ENCODE measurements at places on chromosomes 7 and 10.

- no peak for DNase-seq
These were observed 36.1 kb downstream of the RALA start for GRCh38 chr7:39659356-39660013.

GRCh38 chr7:111835066-111835465 is 272.8 kb upstream of the IMMP2L start:
- DNase-seq: no peak

DNA sequence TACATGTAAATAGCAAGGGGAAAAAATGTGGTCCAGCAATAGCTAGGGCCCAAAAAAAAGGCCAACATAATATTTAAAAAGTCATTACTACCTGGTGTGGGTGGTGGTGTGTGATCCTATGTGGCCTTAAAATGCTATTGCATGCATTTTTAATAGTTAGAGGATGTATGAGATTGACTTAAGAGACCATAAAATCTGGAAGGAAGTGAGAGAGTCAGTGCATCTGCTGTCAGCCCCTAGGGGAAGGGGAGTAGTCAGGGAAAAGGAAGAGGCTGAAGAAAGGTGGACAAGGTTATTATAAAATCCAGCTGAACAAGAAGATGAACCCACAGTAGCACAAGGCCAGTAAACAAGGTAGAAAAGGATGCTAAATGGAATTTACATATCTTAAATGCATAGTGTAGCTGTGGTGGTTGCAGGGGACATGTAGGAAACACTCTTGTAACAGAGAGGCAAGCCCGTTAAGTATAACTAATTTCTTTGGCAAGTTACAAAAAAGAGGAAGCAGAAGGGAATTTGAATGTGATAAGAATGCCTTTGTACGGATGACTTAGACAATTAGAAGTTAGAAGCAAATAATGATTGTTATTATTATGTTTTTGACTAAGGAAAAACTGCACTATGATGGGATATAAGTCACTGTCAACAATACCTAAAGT is 11.9 kb upstream of the NDUFA5 start:
- DNase-seq: no peak

DNA sequence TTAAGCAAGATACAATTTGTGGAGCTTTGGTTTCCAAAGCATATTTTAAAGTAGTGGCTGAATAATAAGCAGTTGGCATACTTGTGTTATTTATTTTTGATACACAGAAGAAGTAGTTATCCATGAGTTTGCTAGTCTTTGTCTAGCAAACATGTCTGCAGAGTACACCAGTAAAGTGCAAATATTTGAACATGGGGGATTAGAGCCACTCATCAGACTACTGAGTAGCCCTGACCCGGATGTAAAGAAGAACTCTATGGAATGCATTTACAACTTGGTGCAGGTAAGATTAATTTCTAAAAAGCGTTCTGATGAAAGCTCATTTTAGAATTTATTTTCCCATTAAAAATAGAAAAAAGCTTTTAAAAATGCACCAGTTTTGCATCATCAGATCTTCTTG is 31.4 kb downstream of the ARMC3 start:
- no peak for DNase-seq

- DNase-seq: no peak
These were observed 149.3 kb downstream of the FGFR2 start for GRCh38 chr10:121448766-121449421.

DNA sequence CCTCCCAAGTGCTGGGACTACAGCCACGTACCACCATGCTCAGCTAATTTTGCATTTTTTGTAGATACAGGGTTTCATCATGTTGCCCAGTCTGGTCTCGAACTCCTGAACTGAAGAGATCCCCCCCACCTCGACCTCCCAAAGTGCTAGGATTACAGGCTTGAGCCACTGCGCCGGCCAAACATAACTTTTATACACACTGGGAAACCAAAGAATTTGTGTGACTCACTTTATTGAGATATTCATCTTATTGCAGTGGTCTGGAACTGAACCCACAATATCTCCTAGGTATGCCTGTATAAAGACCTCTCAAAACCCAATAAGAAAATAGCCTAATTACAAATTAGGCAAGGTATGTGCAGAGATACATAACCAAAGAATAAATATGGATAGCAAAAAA is 182.6 kb upstream of the FEZF1 start:
- DNase-seq: no peak

DNA sequence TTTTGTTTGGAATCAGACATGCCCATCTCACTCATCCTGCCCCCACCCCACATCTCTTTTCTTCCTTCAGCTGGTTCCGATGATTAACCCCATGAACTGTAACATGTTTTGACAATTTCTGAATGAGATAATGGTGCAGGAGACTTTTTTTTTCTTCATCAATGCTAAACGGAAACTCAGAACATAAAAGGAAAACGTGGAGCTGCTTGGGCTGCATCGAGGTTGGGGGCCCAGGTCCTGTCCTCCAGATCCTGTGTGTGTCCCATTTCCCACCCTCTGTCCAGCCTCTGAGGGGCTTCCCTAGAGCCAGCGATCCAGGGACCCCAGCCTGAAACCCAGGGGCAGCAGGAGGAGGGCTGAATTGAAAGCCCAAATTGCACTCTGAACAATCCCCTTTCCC is 263.8 kb upstream of the GRB10 start:
- no peak for DNase-seq

GRCh38 chr10:117373823-117374505 is 1.3 kb downstream of the PDZD8 start:
- DNase-seq: no peak

DNA sequence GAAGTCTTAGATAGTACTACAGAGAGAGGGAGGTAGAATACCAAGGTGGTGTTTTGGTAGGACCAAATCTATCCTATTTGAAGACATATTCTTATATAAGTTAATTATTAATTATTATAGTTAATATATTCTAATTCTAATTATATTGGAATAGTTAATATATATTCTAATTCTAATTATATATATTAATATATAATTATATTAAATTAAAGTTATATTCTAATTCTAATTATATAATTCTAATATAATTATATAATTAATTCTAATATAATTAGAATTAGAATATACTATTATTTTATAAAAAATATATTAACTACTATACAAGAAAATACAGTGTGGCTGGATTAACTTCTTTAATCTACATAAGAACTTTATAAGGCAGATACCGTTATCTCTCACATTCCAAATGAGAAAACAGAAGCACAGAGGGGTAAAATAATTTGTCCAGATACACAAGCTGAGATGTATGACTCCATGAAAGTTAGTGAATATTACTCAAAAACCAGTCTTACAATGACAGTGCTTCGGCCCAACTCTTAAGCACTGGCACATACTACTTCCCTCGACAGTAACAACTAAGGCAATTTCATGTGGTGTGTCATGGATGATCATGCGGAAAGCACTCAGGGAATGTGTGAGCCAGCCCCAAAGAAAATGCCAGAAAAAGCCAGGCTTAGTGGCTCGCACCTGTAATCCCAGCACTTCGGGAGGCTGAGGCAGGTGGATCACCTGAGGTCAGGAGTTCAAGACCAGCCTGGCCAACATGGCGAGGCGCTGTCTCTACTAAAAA is 42.6 kb downstream of the TYW1B start:
- DNase-seq: no peak

DNA sequence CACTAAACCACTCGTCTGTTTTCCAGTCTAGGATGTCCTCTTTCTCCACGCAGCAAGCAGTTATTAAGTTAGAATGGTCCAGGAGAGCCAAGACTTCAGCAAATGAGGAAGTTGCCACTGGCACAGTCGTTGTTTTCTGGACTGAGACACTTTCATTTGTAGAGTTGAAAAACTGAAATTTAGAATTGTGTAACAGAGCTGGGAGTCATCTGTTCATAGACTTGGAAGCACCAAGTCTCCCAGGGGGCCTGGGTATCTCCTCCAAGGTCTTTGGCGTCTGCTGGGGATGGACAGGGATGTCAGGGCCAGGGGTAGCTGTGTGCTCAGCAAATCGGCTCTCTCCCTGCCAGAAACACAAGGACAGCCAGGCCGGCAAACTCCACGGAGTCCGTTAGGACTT is 208.4 kb downstream of the FANK1 start:
- no peak for DNase-seq

DNA sequence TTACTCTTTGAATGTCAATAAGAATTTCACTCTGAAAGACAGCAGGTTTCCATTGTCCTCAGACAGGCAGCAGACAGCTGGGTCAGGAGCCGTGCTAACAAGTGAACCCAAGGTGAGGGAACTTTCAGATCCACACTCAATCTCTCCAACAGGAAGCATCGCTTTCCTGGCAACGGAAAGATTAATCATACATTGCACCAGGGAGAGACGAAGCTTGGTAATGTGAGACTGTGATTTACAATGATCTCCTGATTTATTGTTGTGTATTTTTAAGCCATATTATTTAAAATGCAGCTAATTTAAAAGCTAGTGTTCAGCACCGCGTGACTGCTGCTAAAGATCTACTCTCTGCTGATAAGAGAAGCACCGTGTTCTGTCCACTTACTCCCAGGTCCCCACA is 17.5 kb upstream of the NOM1 start:
- DNase-seq: peak; percentile 92

- no peak for DNase-seq
These were observed 139.5 kb downstream of the KMT2E start for GRCh38 chr7:105153531-105153930.

GRCh38 chr7:47816647-47817046 is 131.6 kb downstream of the PKD1L1 start:
- DNase-seq: no peak

- DNase-seq: no peak
These were observed 8.6 kb downstream of the WNT16 start for GRCh38 chr7:121337398-121337797.

GRCh38 chr7:95922191-95922590 is 149.8 kb downstream of the DYNC1I1 start:
- no peak for DNase-seq

DNA sequence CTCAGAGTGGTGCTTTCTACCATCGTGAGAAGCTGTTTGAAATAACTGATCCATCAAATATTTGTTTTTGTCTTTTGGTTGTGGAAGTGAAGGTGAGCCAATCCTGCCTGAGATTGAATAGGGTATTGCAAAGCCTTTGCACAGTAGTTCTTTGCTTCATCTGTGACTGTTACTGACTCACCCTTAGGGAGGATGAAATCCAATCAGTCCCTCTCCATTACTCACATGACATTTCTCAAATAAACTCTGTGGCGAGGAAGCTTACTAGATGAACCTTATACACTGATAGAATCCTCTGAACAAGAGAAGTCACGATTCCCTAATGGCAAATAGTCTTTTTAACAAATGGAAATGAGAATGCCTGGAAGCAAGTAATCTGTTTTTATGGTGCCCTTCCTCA is 31.9 kb downstream of the HEPACAM2 start:
- DNase-seq: no peak

DNA sequence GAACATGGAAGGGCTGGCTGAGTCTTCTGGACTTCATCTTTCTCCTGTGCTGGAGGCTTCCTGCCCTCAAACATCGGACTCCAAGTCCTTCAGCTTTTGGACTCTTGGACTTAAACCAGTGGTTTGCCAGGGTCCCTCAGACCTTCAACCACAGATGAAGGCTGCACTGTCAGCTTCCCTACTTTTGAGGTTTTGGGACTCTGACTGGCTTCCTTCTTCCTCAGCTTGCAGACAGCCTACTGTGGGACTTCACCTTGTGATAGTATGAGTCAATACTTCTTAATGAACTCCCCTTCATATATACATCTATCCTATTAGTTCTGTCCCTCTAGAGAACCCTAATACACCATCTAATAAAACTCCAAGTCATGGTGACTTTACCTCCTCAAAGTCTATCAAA is 4.0 kb upstream of the CLEC5A start:
- DNase-seq: no peak

DNA sequence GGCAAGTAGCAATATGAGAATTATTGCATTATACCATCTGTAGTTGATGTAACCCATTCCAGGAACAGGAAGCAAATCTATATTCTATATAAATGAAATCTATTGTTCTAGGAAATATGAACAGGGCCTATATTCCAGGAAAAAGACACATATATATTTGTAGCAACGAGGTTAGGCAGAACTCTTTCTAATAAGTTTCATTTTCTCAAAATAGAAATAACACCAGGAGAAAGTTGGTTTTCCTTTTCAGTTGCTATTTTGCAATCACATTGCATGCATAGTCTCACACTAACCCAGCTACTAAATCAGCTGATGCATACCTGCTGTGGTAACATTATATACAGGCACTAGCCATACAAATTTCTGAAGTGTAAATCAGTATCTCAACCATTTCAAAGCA is 6.2 kb upstream of the IFIT2 start:
- no peak for DNase-seq

GRCh38 chr10:62632071-62632809 is 172.3 kb upstream of the ADO start:
- DNase-seq: no peak

DNA sequence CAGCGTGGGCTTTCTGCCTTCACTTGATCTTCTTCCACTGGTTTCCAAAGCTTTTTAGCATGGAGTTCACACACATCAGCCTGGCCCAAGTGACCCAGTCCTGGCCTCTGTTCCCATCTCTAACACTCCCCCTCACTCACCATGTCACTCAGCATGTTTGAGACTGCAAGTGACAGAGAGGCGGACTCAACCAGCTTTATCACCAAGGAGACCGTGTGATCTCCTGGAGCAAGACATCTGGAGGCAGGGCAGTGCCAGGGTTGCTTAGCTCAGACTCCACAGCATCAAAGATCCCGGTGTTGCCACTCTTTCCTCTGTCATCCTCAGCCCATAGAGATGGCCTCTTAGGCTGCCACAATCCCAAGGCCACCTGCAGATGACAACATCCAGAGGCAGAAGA is 39.4 kb downstream of the FAM241B start:
- no peak for DNase-seq

GRCh38 chr10:49083261-49083660 is 32.1 kb downstream of the VSTM4 start:
- DNase-seq: no peak

DNA sequence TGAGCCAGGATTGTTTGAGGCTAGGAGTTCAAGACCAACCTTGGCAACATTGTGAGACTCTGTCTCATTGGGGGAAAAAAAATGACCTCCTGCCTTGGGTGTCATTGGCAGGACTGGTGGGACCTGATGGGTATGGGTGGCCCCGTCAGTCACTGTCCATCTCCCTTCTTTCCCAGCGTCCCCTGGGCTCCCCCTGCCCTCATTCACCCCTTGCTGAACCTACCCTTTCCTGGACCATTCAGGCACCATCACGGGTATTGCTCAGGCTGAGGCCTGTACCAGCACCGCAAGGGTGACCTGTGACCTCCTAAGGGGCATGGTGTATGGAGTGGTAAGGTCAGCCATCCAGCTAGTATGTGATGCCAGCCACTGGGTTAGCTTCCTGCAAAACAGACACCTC is 19.4 kb downstream of the ASL start:
- no peak for DNase-seq

GRCh38 chr10:61662794-61663259 is at the start of gene CABCOCO1:
TSS of gene CABCOCO1 (plus strand) at chr10:61662929. CDS start at chr10:61662973, 44 bp downstream.
- DNase-seq: no peak
